ENCODE measurements at places on chromosomes 2 and 18.
A peak's percentile ranks its signal among the peaks of the same experiment; 100 is the strongest.

- DNase-seq = no peak
These were observed 7.8 kb downstream of the MTHFD2 start for GRCh38 chr2:74206180-74206688.

DNA sequence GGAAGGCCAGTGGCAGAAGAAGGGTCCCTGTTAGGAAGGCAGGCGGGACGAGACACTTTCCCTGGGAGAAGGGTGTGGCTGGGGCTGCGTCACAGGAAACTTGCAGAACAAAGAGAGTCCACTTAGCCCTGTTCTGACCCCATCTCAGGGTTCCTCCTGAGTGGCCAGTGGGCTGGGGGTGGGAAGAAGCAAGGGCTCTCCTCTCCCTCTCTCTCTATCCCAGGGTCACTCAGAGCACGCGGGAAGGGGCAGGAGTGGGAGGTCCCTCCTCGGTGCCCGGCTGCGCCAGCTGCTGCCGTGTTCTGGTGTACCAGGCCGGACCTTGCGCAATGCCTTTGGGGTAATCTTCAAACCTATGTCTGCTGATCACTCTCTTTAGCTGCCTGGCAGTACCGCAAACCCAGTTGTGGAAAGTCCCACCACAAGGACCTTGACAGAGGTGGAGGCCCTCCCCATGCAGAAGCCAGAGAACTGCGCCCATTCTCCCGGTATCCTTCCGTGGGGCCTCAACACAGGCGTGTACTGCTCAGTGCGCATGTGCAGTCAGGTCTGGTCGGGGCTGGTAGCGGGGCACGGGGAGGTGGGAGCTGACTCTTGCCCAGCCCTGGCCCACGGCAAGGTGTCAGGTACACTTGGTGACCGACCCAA, 47.8 kb upstream of the ST3GAL5 start:
- no peak for DNase-seq

DNA sequence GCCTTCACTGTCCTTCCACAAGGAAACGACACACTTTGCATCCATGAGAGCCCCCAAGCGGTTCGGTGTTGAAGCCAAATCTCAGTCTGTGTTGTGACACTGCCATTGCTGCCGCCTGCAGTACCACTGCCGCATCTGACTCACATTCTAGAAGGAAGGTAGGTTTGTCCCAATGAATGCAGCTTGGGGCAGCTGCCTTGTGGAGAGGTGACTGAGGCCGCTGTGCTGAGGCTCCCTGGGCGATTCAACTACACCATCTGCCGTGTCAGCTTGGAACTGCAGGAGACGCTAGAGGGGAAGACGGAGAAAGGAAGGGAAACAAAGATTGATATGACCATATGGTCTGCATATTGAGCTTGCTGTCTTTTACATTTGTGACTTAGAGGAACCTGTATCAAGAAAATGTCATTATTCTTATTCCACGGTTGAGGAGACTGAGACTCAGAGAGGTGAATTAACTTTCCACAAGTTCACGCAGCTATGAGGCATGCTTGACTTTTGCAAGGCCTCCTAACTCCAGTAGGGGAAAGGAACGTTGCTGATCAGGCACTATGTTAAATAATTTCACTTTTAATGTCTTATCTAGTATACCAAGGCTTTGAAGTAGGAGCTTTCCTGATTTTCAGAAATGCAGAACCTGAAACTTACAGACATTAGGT, 43.5 kb upstream of the LMAN1 start:
- DNase-seq = peak; percentile 59

DNA sequence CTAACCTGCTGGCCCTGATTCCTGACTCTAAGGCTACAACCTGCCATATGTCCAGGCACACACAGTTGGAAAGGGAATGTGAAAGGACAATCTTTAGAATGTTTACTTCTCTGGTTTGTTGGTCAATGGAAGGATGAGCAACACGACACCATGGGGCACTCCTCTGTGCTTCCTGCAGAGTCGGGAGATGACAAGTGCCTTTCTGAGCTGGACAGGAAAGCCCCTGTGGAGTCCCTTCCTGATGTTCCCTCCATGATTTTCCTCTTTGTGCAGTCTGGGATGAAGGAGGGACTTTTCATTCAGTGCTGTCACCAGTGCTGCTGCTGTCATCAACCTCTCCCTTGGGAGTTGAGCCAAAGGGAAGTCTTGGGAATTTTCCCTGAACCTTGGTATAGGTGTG, 22.6 kb upstream of the SERPINB7 start:
- no peak for DNase-seq

- DNase-seq = no peak
These were observed 1.8 kb downstream of the LCLAT1 start for GRCh38 chr2:30448866-30449265.

DNA sequence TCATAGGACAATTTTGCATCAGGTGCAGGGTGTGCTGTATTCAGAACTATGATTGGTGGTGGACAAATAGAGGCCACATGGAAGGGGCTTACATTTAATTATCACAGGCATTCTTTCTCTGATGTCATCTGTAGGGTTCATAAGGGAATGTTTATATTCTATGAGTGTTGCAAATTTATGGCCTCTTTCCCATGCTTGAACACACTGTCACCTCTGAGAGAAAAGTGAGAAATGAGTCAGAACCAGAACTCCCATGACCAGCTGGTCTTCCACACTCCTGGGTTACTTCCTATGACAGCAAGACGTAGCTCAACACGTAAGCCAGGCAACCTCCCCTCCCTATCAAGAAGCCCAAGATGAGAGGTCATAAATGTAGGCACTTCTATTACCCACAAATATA, 310.8 kb downstream of the PIEZO2 start:
- no peak for DNase-seq

GRCh38 chr18:36522509-36522908, 225.0 kb downstream of the FHOD3 start:
- no peak for DNase-seq

DNA sequence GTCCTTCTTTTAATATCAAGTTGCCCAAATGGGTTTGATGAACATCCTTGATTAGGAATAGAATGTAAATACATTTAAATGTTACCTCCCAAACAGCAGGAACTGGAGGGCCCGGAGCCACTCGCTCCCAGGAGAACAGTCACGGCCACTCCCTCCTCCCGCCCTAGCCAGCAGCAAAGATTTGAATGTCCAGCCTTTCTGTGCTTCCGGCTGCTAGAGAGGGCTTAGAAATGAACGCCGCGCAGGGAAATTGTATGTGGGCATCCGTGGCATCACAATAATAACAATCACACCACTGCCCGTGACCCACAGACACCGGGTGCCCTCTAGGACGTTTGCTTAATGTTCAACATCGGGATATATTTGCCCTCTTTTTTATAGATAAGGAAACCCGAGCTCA, 164.9 kb upstream of the SALL3 start:
- DNase-seq = no peak

DNA sequence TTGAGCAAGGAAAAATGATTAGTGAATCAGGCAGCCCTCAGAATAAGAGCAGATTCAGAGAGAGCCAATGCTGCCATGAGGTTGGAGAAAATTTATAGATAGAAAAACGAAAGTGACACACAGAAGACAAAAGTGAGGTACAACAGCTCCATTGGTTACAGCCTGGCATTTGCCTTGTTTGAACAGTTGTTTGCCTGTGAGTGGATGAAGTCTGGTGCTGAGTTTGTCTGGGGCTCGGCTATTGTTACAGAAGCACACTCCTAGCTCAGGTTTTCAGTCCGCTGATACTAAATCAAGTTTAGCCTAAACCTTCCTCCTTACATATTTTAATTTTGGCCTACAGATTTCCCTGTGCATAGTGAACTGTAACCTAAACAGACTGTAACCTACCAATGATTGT, 387.8 kb upstream of the RAB12 start:
- DNase-seq = no peak

GRCh38 chr2:15687243-15687642, 95.6 kb downstream of the DDX1 start:
- DNase-seq = no peak

DNA sequence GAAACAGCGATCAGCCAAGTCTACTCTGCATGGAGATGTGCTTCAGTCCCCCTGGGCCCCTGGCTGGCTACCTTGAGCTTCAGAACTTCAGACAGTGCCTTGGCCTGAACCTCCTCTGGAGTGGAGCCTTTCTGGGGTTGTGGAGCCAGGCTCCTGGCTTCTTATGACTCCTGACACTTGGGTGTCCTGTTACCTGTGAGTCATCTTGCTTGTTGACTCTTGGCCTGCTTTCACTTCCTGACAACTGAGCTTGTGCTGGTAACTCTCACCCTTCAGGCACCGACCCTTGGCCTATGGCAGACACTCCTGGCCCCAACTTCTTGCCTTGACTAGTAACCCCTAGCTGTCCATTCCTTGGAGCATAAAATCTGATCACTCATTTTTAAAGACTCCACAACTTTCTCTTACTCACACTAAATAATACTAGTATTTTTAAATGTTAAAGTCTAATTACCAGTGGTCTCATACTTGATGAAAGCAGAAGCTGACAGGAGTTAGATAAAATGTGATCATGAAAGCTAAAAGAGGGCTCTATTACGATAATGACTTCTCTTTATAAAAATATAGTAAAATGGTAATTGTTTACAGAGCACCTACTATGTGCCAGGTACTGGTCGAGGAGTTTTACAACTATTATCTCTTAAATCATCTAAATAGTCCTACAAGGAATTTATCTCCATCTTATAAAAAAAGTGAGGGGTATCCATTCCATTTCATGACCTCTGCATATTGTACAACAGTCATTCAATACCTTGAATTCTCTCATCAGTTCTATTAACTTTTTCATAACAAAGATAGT, 46.3 kb upstream of the VIT start:
- no peak for DNase-seq

- no peak for DNase-seq
These were observed 320.5 kb downstream of the CTNNA2 start for GRCh38 chr2:79833235-79833878.

DNA sequence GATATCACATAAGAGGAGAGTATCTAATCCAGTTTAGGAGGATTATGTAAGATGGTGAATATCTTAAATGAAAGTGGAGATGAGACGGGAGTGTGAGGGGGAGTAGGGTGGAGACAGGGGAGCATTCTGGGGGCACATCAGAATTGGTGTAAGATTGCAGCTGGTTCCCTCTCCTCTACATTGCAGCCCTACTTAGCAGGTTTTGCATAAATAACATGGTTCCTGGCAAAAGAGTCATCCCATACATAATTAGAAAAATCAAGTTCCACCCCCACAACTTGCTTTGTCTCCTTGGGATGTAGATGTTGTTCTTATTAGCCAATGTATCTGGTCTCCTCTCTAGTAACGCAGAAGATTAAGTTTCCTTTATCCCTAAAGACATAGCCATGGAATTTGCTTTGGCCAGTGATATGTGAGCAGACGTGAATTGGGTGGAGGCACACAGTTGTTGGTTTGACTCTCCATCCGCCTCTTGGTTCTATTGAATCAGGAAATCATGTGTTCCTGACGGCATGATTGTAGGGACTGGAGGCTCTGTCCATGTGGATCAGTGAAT, 137.9 kb downstream of the KLHL14 start:
- no peak for DNase-seq

DNA sequence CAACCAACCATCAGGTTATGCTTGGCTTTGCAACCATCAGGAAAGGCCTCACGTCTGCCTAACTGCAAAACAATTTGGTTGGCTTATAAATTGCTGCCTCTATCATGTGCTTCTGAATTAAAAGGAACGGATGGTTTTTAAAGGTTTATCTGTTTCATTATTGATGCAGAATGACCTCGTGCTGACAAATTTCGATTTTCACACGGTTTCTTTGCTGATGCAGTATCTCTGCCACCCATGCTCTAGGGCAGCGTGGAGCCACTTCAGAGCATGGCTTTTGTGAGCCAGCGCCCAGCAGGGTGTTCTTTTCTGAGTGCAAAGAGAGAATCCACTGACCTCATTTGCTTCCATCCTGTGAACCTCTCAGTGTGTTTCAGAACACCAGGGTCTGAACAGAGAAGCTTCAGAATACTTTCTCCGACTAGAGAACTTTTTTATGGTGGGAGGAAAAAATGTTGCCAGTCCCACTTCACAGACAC, 143.1 kb upstream of the L3MBTL4 start:
- no peak for DNase-seq

GRCh38 chr2:48696881-48697280, 58.6 kb downstream of the LHCGR start:
- DNase-seq = no peak

DNA sequence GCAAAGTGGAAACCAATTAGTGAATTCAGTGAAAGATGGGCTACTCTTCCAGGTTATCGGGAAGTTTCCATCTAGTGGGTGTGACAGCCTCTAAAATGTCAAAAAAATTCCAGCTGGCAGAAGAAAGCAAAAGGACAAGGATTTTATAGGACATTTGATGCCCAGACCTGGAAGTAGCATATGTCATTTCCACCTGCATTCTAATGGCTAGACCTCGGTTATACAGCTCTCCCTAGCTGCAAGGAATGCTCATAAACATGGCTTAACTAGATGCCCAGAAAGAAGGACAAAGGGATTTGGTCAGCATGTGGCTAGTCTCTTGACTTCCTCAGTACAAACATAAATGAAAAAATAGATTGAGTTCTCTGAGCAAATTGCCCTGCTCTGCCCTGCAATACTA, 215.4 kb downstream of the NYAP2 start:
- DNase-seq = no peak

- DNase-seq = no peak
These were observed 160.3 kb upstream of the ACAA2 start for GRCh38 chr18:49973592-49973991.

- no peak for DNase-seq
These were observed 45.3 kb upstream of the SPAG16 start for GRCh38 chr2:213238753-213239495.

DNA sequence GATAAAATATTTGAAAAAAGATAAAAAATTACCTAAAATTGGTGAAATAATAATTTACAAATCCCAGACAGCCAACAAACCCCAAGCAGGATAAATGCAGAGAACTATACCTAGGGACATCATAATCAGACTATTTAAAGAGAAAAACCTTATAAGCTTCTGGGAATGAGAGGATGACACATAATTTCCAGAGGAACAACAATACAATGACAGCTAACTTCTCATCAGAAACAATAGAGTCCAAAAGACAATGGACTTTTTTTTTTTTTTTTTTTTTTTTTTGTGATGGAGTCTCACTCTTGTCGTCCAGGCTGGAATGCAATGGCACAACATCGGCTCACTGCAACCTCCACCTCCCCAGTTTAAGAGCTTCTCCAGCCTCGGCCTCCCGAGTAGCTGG, 65.2 kb downstream of the SOCS6 start:
- DNase-seq = no peak

- no peak for DNase-seq
These were observed 156.3 kb downstream of the DOCK10 start for GRCh38 chr2:224885836-224886547.

GRCh38 chr18:24006712-24007313, 7.7 kb upstream of the TTC39C start:
- no peak for DNase-seq

DNA sequence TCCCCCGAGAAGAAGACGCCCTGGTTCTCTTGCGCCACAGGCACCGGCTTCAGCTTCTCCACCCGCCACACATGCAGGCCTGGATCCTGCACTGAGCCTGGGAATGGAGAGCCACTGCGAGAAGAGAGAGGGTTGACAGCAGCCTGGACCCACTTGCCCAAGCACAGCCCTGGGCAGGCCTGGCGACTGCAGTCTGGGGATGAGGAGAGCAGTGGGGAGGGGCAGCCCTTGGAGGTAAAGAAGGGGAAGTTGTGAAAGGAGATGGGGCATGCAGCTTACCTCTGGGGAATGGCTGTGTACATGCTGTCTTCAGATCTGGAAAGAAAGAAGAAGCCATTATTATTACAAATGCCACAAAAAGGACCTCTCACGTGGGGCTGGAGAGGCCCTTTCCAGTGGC, 8.3 kb downstream of the CAPG start:
- no peak for DNase-seq

GRCh38 chr18:75108579-75109318, 100.2 kb downstream of the PTGR3 start:
- DNase-seq = no peak

Measured in stimulated activated CD8-positive, alpha-beta memory T cell treated with anti-CD3 and anti-CD28 coated beads, Interleukin-2, amount 100 ng/mL, for 48 hours (primary cell).